CD4-positive, alpha-beta T cell (primary cell): ENCODE measurements at places on chromosomes 7 and 10.

GRCh38 chr7:110483553-110483952 lies 607.4 kb upstream of the LRRN3 start:
- DNase-seq, result no peak

DNA sequence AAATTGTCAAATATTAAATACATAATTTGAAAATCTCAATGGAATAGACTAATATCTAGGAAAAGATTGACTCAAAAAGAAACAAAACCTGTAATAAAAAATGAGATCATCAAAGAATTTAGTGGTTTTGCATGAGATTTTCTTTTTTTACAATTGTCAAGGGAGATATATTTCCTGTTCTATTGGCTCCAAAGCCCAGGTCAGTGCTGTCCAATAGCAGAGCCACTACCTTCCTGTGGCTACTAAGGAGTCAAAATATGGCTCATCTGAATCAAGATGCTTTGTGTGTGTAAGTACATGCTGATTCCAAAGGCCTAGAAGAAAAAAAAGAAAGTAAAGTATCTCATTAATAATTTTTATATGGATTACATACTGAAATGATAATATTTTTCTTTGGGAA lies 191.9 kb downstream of the C7orf25 start:
- DNase-seq, result no peak

DNA sequence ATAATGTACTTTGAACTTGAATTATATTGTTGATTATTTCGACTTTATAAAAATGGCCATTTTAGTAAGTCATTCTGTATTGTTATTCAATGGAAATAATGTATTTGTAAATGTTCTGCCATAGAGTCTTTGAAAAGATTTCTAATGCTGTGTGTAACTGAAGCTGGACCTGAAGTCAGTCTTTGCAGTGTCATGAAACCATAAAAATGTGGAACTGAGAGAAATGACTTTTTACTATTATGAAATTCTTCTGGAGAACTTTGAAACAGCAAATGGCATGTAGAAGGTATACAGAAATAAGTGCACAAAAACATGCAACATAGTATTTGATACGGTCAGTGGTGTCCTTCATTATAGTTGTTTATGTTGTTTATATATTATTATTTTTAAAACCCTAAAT lies 59.7 kb upstream of the ADRA2A start:
- DNase-seq, result no peak

DNA sequence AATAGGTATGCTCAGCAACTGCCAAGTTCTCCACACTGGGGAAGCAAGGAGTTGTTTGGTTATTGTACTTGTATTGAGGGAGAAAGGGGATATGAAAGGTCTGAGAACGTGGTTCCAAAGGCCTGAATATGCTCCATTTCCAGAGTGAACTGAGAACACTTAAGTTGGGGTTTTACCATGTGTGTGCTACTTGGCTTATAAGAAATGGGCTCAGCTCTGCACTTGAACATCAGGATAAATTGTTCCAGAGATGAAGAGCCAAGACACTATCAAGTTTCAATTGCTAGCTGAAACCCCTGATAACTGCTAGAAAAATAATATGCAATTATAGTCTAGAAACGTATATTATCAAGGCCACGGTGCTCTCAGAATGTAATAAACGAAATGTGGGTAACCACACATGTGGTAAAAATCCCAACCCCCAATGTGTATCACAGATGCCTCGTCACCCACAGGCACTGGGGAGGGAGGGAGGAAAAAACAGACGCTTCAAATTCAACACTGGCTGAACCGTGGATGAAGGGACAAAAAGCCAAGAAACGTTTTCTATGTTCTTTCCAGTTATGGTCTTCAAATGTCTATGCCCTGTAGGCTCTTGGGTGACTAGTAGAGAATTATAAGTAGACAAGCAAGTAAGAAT lies 16.3 kb downstream of the ELMO1 start:
- DNase-seq, result no peak

GRCh38 chr10:43209651-43210141 lies 57.2 kb downstream of the RASGEF1A start:
- DNase-seq, result no peak
